MV-4-11 (cell line): ENCODE measurements at places on chromosomes 1 and 21.

DNA sequence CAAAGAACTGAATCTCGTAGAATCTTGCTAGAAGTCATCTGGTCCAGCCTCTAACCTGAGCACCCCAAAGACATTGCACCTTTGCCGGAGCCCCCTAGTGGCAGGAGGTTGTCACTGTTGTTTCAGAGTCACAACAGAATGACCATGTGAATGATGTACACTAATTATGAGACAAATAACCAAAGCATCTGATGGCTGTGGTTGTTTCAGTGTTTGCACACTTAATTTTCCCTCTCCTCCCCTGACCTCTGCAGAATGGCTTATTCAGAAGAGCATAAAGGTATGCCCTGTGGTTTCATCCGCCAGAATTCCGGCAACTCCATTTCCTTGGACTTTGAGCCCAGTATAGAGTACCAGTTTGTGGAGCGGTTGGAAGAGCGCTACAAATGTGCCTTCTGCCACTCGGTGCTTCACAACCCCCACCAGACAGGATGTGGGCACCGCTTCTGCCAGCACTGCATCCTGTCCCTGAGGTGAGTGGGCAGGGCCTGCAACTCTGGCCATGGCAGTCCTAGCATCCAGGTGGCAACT is 26.4 kb downstream of the TRAF5 start:
- DNase-seq = no peak

DNA sequence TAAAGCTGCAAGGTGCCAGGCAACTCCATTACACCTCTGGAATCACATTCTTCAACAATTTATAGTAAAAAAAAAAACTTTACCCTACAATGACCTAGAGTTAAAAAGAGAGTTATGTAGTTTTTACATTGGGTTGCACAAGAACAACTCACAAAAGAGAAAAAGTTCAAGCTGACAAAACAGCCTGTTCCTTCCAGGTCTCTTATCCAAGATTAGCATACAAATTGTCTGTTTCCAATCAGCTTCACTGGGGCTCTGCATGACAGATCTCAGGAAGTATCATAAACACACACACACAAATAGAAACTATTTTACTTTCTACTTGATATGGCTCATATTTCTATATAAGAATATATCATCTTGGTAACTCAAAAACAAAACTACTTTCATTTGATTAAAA is 154.6 kb downstream of the PCNX2 start:
- DNase-seq = peak; percentile 5

DNA sequence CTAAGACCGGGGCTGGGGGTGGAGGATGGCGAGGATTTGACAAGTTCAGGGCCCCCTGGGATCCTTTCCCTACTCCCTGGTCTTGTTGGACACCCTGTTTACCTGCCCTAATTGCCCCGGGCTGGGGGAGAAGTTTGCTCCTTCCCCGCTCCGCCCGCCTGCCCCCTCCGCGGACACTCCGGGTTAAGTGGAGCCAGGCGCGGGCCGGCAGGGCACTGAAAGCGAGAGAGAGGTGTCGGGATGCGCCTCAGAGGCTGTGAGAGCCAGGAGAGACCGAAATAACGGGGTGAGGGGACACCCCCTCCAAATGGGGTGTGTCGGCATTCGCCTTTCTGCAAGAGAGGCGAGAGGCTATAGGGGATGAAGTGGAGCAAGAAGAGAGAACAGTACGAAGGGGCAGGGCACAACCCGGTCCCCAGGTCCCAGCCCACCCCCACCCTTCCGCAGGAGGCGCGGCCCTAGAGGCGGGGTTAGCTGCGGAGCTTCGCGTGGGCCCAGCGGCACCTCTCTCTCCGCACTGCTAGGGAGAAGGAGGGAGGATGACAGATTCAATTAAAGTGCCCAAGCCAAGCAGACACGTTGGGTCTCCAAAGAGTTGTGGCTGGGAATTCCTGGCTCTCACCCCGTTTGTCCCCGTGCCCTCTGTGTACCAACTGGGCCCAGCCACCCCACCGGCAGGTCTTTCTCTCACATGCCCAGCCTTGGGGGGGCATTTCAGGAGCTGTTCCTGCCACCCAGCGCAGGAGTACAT is 3.8 kb downstream of the EFNA3 start:
- DNase-seq = no peak

DNA sequence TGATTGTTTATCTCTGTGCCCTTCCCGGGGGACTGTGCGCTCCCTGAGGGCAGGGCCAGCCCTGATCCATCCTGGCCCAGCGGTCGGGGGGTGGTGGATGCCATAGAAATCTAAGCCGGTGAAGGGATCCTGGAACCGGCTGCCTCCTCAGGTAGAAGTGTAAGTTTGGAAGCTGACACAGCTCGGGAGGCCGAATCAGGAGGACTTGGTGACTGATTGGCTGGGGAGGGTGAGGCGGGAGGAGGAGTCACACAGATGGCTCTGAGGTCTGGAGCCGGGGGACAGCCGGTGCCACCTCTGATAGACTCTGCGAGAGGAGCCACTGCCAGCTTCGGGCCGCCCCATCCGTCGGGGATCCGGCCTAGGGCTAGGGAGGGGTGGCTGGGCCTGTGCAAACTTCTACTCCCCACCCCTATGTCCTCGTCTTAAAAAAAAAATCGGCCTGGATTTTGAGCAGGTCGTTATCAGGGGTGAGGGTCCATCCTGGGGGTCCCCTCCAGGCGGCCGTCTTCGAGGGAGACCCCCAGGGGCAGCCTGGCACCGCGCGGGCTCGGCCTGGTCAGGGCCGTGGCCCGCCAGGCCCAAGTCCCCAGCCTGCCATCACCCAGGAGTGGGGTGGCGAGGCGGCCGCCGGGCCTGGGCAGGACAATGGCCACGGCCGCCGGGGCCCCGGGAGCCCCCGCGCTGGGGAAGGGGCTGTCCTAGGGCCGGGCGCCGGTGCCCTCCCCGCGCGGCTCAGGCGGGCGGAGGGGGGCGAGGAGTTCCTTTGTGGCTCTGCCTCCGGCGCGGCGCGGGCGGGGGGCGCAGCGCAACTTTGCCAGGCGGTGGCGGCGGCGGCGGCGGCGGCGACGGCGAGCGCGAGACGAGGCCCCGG is 708 bp upstream of the ZNF362 start:
- peak; percentile 66 for DNase-seq

GRCh38 chr1:233256191-233256590 is 39.3 kb downstream of the PCNX2 start:
- no peak for DNase-seq

GRCh38 chr1:77016386-77016985 is 149.2 kb downstream of the ST6GALNAC5 start:
- DNase-seq = no peak

- peak; percentile 94 for DNase-seq
Measured at GRCh38 chr1:243713470-243714186, 136.4 kb downstream of the AKT3 start.

DNA sequence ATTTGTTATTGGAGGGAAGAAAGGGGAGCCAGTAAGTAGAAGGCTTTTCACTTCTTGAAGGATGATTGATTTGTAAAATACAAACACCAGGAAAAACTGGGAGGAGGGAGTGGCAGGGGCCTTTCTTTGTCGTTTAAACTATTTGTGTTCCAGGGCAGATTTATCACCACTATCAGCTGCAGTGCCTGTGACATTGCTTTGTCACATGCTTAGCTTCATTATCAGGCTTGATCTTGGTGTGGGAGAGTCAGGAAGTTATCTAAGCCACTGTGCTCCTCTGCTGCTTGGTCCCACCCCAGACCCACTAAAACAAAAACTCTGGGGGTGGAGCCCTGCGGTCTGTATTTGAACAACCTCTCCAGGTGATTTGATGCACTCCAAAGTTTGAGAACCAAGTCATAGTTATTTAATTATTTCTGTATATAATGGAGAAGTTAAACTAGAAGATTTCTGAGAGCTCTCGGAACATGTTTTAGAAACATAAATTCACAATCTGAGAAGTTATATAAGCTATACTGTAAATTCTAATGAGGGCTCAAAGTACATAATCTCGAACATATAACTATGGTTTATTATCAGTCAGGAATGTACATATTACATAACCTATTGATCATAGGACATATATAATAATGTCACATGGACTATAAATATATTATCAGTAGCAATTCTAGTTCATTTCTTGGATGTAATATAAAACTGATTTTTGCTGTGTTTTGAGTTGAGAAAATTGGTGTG is 87.9 kb downstream of the CDC14A start:
- no peak for DNase-seq

DNA sequence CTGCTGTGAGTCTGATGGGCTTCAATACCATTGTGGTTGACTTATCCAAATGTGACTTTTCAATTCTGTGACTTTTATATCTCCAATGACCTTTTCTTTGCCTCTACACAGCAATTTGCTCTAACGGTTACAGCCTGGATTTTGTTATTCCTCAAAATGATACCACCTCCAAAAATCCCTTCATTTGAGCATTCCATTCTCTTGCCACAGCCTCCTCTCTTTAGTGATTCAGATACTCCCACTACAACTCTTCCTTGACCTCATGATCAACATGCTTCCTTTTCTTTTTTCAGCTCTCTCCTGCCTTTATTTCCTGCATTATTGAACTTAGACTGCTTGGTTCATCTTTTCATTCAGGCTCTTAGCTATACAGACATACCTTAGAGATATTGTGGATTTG is 16.6 kb upstream of the IL19 start:
- DNase-seq = no peak

GRCh38 chr1:172966844-172967540 is 83.7 kb downstream of the TNFSF18 start:
- no peak for DNase-seq

DNA sequence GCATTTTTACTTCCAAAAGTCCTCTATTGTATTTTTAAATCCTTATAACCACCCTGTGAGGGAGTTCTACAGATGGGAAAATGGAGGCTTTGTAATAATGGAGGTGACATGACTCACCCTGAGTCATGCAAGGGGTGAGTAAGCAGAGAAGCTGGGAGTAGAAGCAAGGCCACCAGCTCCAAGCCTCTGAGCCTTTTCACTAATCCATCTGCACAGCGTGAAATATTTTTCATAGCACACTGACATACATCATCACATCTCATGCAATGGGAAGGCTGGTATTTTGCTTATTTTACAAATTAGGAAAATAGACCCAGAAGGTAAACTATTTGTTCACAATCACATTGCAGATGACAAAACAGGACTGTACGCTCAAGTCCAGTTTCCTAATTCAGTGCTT is 96.9 kb downstream of the KCNH1 start:
- DNase-seq = peak; percentile 67

DNA sequence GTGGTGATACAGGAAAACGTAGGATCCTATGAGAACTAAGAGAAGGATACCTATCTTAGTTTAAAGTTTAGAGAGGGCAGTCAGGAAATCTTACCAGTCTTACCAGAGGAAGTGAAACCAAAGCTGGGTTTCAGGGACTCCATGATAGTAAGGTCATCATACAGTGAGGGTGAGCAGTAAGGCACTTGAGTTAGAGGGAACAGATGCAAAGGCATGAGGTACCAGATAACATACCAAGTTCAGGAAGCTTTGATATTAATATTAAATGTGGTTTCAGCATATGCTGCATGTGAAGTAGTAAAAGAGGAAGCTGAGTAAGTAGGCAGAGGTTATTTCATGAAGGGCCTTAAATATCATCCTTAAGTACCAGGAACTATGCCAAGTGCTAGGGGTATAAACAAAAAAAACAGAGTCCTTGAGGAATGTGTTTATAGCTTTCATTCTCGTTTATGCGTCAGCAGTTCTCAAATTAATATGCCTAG is 16.9 kb downstream of the ATG4C start:
- peak; percentile 97 for DNase-seq

DNA sequence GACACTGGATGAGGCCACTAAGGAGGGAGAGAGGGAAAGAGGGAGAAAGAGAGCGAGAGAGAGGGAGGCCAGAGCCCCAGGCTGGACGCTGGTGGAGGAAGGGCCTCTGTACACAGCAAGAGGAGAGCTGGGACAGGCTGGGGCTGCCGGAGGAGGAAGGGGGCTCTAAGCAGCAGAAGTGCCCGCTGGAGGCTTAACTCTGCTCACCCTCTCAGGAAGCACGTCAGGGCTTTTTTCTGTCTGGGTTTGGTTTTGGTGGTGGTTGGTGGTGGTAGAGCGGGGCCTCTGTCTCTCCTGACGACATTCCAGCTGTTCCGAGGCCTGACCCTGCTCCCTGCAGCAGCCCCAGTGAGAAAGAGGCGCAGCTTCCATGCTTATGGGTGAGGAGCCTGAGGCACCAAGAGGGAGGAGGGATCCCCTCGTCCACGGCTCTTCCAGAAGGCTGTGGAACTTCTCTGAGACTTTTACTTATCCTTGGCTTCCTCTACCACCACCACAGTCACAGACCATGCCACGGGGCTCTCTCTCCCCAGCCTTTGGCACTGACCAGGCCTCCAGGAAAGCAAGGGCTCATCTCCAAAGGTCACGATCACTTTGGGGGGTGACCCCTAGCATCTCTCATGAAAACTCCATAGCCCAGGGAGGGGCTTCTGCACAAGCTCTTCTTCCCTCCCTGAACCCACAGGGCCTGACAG is 136.4 kb upstream of the VAMP3 start:
- no peak for DNase-seq

DNA sequence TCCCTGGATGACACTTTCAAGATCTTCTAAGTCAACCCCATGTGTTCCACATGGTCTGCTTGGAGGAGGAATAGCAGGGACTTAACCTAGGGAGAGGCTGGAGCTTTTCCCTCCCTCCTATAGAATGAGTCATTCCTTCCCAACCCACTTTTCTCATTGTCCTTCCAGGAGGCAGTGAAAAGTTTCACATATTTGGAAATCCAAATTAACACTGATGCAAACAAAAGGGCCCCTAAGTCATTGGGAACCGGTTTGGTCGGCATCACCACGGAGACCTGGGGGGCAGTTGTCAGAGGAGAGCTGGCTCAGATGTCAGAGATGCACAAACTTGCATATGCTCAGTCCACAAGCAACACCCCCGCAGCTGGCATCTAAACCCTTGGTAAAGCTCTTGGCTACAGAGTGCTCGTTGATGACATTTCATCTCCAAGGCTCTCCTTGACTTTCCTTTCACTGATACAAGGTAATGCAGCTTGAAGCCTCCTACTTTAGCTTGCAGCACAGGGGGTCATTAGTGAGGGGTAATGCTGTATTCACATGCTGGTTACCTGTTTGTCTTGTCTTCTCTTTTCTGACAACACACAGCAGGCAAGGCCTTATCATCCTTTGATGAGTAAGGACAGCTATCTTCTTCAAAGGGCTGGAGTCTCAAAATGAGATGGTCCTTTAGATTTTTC is 12.3 kb upstream of the LRRC8D start:
- DNase-seq = no peak

- DNase-seq = no peak
Measured at GRCh38 chr1:241939798-241940197, 17.8 kb upstream of the BECN2 start.

- DNase-seq = no peak
Measured at GRCh38 chr1:167538657-167539056, 14.9 kb downstream of the CREG1 start.
